ENCODE measurements at places on chromosomes 5 and 9. TPM values are rescaled to one million over a fixed set of nuclear protein-coding genes. Genes with fewer than 3 reads are reported as not detected.

DNA sequence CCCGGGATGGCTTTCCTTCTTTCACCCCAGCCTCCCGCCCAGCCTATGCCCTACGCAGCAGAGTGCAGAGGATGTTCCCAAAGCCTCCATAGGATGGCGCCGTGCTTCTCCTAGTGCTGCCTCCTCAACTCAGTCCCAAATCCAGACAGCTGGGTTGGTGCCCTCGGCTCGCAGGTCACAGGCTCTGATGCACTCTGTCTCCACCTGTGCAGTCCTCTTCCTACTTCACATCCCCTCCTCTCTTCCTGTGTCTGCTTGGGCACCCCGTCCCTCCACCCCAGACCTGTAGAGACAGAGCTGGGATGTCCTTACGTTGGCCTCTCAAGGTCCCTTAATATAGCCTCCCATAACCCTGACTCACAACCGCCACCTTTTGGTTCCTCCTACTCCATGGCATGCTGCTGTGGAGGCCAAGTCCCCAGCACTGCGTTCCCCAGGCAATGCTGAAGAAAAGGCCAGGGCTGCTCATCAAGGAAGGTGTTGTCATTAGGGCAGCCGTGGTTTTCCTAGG is 314.4 kb downstream of the GADD45G start:
- DNase-seq = no peak

- DNase-seq = no peak
These were observed 154.6 kb upstream of the ZNF608 start for GRCh38 chr5:124901081-124901480.

- peak; percentile 33 for DNase-seq
These were observed 21.7 kb downstream of the TCF7 start for GRCh38 chr5:134136221-134136631.

- no peak for DNase-seq
These were observed 62.5 kb upstream of the ITGA1 start for GRCh38 chr5:52725065-52725746.

DNA sequence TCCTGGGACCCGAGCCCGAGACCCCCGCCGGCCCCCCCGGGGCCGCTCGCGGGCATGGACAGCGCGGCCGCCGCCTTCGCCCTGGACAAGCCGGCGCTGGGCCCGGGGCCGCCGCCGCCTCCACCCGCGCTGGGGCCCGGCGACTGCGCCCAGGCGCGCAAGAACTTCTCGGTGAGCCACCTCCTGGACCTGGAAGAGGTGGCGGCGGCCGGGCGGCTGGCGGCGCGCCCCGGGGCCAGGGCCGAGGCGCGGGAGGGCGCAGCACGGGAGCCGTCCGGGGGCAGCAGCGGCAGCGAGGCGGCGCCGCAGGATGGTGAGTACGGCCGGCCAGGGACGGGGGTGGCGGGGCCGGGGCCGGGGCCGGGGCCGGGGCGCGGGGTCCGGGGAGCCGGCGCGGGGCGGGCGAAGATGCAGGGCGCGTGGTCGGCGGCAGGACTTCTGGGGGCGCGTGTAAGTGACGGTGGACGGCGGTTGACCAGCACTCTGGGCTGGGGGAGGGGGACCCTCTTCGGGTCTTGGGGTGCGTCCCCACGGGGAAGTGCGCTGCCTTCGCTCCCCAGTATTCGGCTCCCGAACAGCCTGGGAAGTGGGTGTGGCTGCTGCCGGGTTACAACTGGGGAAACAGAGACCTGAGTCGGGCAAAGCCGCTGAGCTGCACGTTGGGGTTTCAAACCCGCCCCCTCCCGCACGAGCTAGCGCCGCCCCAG is 520 bp downstream of the PRRX2 start:
- DNase-seq = no peak

The SPINK6 gene
- total RNA-seq = not detected

- no peak for DNase-seq
These were observed 263.8 kb downstream of the FBXL7 start for GRCh38 chr5:15763754-15764153.

DNA sequence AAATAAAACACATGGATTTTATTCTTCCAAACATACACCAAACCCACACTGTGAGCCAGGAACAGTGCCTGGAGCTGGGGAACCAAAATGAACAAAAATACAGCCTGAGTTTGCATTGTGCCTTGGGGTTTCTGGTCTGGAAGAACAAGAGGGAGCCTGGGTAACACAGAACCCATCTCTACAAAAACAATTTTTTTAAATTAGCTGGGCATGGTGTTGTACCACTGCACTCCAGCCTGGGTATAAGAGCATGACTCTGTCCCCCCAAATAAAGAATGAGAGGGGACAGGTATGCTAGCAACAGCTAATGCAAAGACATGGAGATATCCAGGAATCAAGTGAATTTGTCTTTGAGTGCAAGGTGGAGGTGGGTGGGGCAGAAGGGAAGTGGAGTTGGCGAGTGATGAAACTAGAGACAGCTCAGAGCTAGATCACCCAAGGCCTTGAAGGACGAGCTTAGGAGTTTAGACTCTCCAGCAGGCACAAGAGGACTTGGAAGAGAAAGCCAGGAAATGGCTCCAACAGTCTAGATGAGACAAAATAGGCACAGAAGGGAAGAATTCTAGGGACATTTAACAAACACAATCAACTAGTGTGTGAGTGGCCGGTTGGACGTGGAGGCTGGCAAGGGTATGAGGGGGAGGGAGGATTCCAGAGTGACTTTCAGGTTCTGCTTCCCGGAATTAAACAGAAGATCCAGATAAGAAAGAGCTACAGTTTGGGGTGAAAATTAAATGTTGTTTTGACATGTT is 47.4 kb downstream of the FNBP1 start:
- no peak for DNase-seq

DNA sequence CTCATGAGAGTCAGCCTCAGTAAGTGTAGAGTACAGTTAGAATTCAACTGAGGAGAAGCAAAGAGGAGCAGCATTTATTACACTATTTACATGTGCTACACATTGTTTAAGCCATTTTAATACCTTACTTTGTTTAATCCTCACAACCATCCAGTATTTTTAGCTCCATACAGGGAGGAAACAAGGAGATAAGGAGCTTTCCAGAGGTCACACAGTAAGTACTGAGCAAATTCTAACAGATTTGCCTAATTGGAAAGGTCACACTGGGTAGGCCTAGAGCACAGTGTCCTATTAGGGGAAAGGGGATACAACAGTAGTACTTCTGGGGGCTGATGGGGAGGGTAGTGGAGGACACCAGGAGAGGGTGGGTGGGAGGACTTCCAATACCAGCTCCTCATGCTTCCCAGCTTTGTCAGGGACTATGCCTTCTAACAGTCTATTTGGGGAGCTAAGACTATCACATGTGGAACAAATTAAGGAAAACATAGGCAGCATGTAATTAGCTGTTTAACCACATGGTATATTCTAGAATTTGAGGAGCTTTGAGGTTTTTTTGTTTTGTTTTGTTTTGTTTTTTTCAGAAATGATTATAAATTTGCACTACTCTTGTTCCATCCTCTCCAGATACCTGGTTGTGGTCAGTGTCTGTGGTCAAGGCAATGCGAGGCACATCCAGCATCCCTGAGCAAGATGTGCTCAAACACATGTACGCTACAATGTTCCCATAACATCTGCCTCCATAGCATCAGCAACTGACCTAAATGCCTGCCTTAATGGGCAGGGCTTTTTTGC is 96.0 kb upstream of the SLC12A2 start:
- DNase-seq = no peak

- DNase-seq = no peak
These were observed 25.3 kb upstream of the PPP1R2B start for GRCh38 chr5:156824800-156825199.

DNA sequence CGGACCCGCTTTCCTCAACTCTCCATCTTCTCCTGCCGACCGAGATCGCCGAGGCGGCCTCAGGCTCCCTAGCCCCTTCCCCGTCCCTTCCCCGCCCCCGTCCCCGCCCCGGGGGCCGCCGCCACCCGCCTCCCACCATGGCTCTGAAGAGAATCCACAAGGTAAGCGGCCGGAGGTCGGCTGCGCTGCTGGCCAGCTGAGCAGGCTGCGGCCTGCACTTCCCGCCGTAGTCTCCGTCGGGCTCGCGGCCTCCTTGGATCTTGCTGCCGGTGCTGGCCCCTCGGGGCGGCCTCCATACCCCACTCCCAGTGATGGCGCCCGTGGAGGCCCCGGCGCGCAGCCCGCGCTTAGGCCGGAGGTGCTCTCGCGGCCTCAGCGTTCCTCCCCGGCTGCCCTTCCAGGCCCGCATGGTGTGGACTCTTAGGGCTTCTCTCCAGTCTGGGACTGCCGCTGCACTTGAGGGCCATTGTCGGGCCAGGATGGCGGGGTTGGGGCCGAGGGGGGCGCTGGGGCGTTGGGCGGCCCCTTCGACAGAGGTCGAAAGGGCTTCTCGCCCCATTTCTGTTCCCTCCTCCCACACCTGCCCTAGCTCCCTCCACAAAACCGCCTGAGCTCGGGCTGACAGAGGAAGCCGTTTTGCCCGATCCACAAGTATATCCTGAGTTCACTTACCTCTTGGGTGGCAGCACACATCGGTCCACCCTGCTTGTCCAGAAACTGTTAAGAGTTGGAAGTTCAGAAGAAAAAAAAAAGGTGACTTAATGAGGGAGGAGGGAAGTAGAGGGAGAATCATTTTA is 714 bp downstream of the UBE2D2 start:
- DNase-seq = peak; percentile 80

The ALDH1A1 gene
- total RNA-seq = 25.7 TPM

The ARHGEF28 gene
- 1.9 TPM for total RNA-seq

The FGD3 gene
- 3.0 TPM for total RNA-seq

DNA sequence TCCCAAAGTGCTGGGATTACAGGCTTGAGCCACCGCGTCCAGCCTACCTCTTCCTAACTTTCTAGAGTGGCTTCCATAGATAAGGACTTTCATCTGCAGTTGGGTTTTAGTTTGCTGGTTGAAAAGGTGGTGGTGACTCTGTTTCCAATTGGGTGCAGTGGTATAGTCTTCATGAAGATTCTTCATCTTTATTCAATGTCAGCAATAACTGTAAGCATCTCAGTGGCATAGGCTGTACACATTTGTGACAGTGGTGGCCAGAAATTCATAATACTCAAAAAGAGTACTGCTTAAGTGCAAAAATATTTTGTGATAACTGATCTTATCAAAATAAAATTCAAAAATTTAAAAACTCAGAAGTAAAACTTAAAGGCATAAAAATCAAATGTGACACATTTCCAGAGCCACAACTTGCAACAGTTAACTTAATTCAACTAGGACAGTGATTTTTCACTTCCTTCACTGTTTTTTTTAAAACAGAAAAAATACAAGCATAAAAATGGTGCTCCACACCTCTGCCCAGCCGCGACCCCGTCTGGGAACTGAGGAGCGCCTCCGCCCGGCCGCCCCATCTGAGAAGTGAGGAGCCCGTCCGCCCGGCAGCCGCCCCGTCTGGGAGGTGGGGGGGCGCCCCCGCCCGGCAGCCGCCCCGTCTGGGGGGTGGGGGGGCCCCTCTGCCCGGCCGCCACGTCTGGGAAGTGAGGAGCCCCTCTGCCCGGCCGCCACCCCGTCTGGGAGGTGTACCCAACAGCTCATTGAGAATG is 56.4 kb upstream of the CDK5RAP2 start:
- no peak for DNase-seq

The NFIL3 gene
- 21.3 TPM for total RNA-seq

DNA sequence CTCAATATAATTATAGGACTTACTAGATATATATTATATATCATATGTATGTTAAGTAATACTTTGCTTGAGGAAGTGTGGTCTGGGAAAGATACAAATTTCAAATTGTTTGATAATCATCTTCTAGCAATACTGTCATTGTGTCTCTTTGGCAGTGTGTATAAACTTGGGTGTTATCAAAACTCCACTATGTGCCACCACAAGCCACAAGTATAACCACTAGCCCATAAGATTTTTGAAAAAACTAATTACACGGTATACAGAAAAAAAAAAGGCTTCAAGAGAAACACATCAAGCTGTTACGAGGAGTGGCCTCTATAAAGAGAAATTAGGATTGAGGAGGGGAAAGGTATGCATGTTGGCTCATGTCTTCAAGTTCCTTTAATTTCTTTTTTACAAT is 44.7 kb upstream of the PCSK5 start:
- DNase-seq = no peak

The CD72 gene
- total RNA-seq = 0.89 TPM

The SLC34A3 gene
- not detected for total RNA-seq

- DNase-seq = no peak
These were observed 4.1 kb upstream of the TLE4 start for GRCh38 chr9:79567671-79568098.

DNA sequence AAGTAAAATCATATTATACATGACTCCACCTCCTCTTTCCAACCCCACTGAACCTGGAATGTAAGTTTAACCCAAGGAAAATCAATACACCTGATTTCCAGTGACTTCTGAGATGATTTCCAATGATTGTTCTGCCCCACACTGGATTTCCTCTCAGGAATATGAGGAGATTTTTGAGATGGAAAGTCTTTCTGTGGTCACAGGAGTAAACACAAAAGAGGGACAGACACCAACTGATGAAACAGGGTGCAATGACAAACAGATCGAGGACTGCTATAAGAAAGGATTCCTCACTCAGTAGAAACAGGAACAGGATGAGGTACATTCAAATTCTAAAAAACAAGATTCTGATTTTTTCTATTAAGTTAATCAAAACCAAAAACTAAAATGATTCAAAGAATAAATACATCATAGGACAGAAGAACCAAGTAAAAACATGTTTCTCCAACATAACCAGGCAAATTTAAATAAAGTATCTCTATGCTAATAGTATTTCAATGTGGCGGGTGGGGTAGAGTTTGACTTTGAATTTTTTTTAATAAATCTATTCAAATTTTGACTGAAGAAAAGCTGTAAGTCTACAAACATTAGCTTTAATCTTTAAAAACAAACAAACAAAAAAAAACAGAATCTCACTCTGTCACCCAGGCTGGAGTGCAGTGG is 42.1 kb downstream of the DTWD2 start:
- no peak for DNase-seq

GRCh38 chr5:168106008-168106761 is 185.3 kb upstream of the WWC1 start:
- DNase-seq = no peak

- no peak for DNase-seq
These were observed 3.6 kb upstream of the JAKMIP2 start for GRCh38 chr5:147786142-147786541.

- DNase-seq = peak; percentile 76
These were observed 82.2 kb upstream of the ICE1 start for GRCh38 chr5:5340206-5340729.

DNA sequence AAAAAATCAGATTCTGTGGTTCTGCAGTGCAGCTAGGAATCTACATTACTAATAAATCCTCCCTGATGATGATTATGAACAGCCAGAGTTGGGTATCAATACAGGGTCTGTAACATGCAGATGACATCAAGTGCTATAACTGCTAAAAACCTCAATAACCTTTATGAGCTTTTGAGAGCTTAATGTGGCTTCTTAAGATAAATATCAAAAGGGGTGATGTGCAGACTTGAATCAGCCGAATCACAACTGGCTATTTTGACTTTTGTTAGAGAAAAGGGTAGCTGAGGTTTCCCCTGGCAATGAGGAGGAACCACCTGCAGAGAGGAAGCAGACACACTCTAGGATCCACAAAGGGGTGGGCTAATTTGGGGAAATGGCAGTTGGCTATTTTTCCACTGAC is 30.2 kb downstream of the CAPSL start:
- DNase-seq = no peak

DNA sequence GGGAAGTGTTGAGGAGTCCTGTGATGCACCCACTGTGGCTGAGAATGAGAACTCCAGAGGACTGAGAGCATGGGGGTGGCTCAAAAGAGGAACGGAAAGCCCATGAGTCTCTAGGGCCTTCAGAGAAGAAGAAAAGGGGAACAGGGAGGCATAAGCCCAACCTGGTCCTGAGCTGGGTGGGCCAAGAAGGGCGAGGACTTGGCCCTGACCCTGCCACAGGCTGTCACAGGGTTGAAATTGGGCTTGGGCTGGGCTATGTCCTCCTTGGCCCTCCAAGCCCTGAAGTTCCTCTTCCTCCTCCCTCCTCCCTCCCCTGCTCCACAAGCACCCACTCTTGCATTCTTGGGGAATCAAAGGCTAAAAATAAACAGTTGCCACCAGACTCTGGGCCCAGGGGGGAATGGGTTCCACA is 49.3 kb upstream of the PPARGC1B start:
- peak; percentile 77 for DNase-seq

The GMCL2 gene
- total RNA-seq = not detected
